Muscle of back (tissue), 13 donors: ENCODE measurements at places on chromosomes 3 and 15. TPM values are rescaled to one million over a fixed set of nuclear protein-coding genes. Genes with fewer than 3 reads are reported as not detected.

The SAMMSON gene
- 0.12 TPM for polyA plus RNA-seq

The SMAD6 gene
- 9.1 TPM for polyA plus RNA-seq

The GOLGA6A gene
- polyA plus RNA-seq, result 0.10 TPM

The A4GNT gene
- polyA plus RNA-seq, result not detected

The GOLGA6D gene
- 0.54 TPM for polyA plus RNA-seq

The CHRFAM7A gene
- 2.2 TPM for polyA plus RNA-seq

The PCLAF gene
- polyA plus RNA-seq, result 36.6 TPM

The KLHL18 gene
- polyA plus RNA-seq, result 12.6 TPM

The RBP2 gene
- polyA plus RNA-seq, result not detected
